ENCODE measurements at places on chromosomes 5 and 9.

DNA sequence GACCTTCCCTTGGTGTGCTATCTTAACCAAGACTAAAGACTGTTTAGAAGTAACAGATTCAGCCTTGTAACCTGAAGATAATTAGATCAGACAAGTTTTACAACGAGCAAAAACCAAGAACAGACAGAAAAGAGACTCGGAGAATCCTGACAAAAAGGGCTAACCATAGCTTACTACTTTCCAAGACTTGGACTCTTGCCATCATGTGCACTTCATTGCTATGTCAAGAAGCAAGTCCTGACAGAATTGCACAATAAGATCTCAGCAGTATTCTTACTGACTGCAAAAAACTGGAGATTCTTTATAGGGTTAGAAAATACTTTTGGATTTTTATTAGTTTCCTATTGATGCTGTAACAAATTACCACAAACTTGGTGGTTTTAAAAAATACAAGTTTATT is 1539.0 kb upstream of the NUDT12 start:
- no peak for DNase-seq

DNA sequence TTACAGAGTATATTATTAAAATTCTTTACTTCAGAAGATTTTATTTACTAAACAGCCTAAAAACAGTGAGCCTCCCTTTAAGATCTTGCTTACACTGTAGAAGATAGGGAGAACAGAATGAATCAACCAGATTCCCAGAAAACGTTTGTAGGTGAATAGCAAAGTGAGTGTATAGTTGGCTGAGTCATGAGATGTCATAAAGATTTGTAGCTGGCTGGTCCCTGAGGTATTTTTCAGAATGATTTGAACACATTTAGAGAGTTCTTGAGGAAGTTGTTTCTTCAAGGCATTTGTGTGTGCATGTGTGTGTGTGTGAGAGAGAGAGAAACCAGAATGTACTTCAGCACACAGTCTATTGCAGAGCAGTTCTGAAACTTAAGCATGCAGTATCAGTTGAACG is 159.4 kb upstream of the PRR16 start:
- no peak for DNase-seq

DNA sequence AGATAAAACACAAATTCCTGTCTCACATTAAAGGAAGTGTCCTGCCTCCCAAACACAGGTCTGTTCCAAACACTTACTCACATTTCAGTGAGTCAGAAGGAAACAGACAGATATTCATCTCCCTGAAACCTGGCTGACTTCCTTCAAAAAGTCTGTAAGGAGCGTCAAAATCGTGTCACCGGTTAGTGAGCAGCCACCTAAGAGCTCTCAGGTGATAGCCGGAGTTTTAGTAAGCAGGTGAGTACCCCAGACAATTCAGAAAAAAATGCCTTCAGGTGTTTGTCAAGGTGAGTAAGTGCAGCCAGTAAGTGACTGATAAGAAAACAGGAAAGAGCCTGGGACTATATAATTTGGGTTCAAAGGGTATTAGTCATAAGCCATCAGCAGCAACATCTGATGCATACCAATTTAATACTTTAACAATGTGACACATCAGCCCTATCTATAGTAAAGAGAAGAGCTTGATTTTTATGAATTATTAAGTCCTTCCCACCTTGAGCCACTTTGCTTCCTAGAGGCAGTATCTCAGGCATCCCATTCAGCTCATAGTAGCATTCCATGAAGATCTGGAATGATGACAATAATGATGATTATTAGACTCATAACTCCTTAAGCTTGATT is 1.3 kb upstream of the ITGA2 start:
- DNase-seq = no peak

DNA sequence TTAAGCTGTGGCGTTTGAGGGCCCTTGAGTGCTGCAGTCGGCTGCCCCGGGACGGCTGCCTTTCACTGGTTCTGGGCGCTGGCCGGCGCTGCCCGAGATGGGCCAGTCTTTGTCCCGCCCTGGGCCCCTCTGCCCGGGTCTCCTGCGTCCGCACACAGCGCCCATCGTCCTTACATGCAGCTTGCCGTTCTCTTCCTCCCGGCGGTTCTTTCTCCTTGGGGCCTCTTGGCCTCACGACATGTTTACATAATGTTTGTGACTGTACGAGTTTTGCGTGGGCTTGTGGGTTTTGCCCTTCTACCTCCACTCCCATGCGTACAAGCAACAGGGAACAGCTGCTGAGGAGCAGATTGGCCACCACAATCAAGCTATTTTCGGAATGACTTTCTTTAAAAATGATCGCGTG is 618 bp downstream of the TNPO1 start:
- peak; percentile 8 for DNase-seq

DNA sequence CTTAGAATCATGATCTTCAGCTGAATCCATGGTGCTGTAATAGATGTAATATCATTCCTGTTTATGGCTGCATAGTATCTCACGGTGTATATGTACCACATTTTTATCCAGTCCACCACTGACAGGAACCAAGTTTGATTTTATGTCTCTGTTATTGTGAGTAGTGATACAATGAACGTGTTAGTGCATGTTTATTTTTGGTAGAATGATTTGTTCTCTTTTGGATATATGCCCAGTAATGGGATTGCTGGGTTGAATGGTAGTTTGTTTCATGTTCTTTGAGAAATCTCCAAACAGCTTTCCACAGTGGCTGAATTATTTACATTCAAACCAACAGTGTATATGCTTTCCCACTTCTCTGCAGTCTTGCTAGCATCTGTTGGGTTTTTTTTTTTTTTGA is 175.1 kb upstream of the CDH10 start:
- DNase-seq = no peak

DNA sequence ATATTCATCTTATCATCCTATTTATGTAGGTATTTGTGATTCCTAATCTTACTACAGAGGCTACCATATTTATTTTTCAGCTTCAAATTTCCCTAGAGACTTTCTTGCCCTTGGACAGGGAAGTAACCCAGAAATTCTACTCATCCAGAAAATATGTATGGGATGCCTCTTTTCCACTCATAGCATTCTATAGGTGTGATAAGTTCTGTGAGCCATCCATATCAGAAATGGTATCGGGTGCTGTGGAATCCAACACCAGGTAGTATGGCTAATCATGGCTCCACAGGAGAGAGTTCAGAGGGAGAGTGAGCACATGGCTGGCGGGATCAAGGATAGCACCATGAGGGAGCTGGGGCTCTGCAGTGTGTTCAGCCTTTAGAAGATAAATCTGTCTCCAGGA is 349.3 kb upstream of the ACTBL2 start:
- DNase-seq = no peak

DNA sequence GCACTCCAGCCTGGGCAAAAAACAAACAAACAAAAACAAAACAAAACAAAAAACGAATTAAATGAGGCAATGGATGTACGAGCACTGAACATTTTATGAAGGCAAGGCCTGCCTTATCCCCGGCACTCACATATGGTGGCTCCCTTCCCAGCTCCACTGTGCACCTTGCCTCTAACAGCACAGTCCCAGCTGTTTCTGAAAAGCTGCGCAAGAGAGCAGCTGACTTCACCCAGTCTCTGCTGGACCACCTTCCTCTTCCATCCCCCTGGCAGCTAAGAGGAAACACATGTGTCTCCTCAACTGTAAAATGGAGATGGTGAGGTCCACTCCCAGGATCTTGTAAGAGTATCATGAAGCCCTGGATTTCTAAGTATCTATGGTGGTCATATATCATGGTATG is 100.7 kb downstream of the KLF4 start:
- no peak for DNase-seq

- no peak for DNase-seq
These were observed 80.5 kb upstream of the SPATA31C2 start for GRCh38 chr9:88218726-88219125.

- DNase-seq = no peak
These were observed 185.2 kb downstream of the DCP2 start for GRCh38 chr5:113161806-113162205.

DNA sequence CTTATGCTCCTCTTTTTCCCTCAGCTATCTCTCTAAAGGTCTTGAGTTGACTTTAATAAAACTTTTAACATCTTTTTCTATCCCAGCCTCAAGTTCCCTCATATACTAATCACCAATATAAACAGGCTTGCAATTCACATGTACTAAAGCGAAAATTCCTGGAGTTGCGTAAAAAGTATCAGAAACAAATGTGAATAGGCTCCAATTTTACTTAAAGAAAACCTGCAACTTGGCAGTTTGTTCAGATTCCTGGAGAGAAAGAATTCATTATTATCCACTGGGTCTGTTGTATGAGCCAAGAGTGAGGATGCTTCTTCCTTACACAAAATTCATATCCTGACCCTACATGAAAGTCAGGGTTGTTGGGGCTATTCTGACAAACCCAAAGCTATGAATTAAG is 384.2 kb downstream of the DTWD2 start:
- no peak for DNase-seq

DNA sequence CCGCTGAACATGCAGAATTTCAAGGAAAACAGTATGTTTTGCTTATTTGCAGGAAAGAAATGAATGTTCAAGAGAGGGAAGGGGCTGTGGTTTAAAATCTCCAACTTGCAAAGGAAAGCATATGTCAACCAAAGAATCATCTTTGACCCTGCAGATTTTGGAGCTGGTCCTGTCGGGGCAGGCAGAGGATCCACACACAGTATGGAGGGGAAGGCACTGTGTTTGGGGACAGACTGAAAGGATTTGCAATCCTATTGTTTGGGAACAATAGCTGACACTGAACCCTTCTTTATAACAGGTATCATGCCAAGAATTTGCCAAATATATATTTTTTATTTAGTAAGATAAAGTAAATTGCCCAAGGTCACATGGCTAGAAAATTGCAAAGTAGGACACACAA is 121.4 kb upstream of the ZNF618 start:
- no peak for DNase-seq

DNA sequence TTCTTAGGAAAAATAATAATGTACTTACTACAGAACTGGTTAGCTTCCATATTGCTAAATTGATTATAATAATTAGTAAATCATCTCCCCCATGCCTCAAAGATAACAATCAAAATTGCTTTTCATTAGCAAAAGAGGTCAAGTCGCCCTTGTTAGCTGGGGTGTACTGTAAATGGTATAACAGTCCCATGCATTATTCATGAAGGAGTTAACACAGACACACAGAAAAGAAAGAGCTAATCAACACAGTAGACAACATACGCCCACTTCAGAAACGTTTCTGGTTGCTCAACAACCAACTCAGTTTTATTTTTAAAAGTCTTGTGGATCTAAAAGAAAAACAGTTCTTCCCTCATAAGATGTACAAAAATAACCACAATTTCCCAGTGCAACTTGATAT is 100.2 kb downstream of the MPDZ start:
- no peak for DNase-seq

DNA sequence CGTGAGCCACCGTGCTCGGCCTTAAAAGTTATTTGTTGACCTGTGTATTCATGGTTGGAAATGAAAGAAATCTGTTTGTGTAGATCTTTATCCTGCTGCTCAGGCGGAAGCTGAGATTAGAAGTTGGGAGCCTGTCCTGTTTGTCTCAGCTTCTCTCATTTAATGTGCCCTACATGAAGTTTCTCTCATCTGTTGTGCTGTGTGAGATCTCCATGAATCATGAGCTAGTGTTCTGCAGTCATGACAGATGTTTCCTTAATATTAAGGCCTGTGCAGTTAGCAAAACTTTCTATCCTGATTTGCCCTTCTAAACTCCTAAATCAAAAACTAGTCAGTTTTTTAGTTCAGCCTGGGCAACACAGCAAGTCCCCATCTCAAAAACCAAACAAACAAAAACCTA is 59.5 kb downstream of the FAM78A start:
- DNase-seq = no peak

- no peak for DNase-seq
These were observed 2.7 kb downstream of the SLC34A3 start for GRCh38 chr9:137233143-137233980.

- DNase-seq = no peak
These were observed 158.0 kb upstream of the PPP1R26 start for GRCh38 chr9:135321580-135321979.

GRCh38 chr9:70571258-70571657 is 156.8 kb upstream of the KLF9 start:
- no peak for DNase-seq

DNA sequence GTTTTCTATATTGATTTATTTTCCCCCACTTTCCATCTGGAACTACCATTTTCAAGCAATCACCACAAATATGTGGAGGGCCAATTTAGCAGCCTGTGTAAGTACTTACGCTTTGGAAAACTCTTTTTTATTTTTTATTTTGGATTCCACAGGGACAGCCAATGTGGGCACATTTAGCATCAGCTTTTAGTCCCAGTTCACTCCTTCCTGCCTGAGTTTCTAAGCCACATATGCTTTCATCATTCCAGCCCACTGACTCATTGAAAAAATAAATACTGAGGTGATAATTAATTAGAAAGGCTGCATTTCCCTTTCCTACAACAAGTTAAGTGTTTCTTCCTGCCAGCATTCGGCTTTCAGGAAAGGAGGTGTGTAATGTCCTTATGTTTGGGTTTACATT is 76.8 kb downstream of the TMEM167A start:
- no peak for DNase-seq

DNA sequence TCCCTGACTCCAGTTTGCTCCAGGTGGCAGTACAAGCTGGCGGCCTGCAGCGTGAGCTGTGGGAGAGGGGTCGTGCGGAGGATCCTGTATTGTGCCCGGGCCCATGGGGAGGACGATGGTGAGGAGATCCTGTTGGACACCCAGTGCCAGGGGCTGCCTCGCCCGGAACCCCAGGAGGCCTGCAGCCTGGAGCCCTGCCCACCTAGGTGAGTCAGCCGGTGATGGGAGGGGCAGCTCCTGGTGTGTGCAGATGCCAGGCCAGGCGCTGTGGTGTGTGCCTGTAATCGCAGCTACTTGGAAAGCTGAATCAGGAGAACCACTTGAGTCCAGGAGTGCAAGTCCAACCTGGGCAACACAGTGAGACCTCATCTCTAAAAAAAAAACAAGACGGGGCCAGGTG is 10.0 kb upstream of the CACFD1 start:
- DNase-seq = no peak

DNA sequence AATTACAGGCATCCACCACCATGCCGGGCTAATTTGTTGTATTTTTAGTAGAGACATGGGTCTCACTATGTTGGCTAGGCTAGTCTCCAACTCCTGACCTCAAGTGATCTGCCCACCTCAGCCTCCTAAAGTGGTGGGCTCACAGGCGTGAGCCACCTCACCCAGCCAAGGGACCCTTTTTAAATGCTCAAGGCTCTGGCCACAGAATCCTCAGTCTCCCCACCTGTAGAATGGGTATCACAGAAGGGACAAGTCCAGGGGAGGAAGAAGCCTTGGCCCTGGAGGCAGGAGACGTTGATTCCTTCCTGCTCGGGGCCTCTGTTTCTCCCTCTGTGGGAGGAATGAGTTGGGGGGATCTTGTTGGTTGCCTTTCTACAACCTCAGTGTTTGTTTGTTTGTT is 45.7 kb downstream of the GTF3C4 start:
- DNase-seq = no peak

Data from stimulated activated CD4-positive, alpha-beta T cell treated with anti-CD3 and anti-CD28 coated beads, Interleukin-4, amount 100 ng/mL, for 48 hours (primary cell).